ENCODE measurements at places on chromosomes 16 and 17.

DNA sequence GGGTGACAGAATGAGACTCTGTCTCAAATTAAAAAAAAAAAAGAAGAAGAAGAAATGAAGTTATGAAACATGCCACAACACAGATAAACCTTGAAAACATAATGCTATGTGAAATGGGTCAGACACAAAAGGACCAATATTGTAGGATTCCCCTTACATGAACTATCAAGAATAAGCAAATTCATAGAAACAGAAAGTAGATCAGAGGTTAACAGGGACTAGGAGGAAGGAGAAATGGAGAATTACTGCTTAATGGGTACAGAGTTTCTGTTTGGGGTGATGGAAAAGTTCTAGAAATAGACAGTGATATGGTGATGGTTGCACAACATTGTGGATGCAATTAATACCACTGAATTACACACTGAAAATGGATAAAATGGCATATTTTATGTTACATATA lies 16.3 kb downstream of the RANBP10 start:
- DNase-seq = no peak

DNA sequence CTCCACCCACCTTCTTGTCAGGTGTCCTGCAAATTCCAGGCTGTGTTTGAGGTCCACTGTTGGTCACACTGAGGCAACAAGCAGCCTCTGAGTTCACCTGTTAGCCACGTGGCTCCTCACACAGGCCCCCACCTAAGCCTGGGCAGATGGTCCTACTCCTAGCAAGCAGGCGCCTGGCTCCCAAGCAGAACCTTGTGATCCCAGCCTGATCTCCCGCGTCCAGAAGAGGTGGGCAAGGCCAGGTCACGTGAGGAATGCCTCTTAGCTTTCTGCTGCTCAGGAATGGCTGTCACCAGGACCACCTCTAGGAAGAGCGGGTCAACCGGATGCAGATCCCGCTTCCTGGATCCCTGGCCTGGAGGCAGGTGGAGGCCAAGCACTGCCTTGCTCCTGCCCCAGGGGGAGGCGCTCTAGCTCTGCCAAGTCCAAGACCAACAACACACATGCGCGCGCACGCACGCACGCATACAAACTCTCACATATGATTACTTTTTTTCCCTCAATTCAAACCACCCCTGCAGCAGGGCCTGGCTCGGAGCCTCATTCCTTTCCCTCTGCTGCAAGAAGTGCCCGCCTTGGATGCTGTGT lies 9.5 kb downstream of the CYB561 start:
- no peak for DNase-seq

DNA sequence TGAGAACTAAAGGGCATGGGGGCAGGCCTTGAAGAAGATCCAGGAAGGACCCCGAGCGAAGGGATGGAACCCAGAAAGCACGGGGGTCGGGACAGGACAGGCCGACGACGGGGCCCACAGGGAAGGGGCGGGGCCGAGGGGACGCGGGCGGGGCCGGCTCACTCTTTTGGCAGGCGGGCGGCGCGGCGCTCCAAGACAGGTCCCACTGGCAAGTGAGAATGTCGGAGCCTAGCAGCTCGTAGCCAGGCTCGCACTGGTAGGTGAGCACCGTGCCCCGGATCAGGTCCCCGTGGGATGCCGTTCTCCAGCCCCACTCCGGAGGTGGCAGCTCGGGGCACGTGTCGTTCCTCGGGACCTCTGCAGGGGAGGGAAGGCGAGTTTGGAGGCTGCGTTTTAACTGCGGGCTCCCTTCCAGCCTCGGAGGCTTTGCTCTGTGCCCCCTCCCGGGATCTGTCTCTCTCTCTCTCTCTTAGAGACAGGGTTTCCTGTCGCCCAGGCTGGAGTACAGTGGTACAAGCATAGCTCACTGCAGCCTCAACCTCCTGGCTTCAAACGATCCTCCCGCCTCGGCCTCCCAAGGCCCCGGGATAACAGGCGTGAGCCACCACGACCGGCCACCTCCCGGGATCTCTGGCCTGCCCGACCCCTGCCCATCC lies 13.7 kb upstream of the CDIPT start:
- peak; percentile 27 for DNase-seq

DNA sequence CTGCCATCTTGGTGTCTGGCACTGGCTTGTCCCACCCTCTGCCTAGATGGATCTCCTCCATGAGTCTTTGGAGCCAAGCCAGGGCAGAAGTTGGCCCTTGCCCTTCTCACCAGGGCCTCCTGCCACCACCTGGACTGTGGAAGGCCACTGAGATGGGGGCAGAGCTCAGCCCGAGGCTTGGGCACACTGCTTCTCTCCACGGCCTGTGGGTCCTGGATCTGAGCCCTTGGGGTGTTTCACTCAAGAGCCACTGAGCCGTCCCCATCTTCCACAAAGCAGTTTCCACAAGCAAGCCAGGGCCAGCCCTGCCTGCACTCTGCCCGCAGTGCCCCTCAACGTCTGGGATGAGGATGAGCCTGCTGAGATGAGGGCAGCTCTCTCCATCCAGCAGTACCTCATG lies 16.7 kb upstream of the CD300A start:
- DNase-seq = no peak

GRCh38 chr17:49939318-49939717 lies 29.7 kb upstream of the DLX4 start:
- DNase-seq = no peak

- DNase-seq = no peak
These were observed 10.4 kb upstream of the COTL1 start for GRCh38 chr16:84628226-84628731.

- no peak for DNase-seq
These were observed 4.6 kb upstream of the KCNJ12 start for GRCh38 chr17:21371511-21372081.

DNA sequence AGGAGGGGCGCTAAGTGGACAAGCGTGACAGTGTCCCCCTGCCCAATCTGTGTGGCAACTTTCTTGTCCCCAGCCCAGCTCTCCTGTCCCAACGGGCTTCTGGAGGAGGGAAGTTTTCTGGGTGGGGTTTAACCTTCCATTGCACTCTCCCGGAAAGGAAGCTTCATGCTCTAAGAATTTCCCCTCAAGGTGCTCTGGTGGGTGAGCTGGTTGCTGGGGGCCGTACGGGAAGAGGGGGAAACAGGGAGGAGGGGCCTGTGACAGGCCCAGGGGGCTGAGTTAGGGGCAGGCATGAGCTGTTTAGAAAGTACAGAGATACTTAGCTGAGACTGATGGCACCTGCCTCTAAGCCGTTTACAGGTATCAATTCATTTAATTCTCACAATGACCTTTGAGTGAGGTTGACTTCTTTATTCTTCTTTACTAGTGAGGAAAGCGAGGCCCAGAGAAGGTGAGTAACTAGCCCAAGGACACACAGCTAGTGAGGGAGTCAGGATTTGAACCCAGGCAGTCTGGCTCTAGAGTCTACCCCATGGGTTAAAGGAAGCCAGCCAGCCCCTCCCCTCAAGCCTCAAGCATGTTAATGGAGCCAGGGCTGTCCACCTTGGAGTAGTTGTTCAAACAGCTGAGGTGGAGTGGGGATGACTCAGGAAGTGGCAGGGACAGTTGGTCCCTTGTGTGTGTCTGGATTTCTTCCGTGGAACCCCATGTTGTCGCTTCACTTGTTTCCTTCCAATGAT lies 18.9 kb downstream of the ADGRG1 start:
- DNase-seq = no peak

- DNase-seq = no peak
These were observed 47.9 kb downstream of the PGS1 start for GRCh38 chr17:78426293-78426879.

DNA sequence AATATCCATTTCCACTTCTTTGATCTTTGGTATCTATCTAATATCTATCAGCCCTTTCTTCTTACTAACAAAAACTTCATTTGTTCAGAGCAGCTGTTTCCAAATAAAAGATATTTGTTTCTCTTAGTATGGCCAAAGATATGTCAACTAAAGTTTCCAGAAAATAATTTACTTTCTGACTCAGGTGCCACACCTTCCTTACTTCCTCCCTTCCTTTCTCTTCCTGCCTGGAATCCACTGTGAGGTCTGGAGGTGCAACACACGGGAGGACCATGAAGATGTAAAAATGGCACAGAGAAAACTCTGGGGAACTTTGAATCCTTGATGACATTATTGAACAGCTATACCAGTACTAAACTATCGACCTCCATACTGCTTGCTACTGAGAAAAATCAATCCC lies 14.0 kb downstream of the MED13 start:
- no peak for DNase-seq

GRCh38 chr17:3988297-3989040 lies 24.2 kb upstream of the ATP2A3 start:
- no peak for DNase-seq

GRCh38 chr17:59722623-59723022 lies 15.2 kb downstream of the VMP1 start:
- no peak for DNase-seq

GRCh38 chr17:43224146-43224705 lies 4.2 kb downstream of the CCDC200 start:
- no peak for DNase-seq

GRCh38 chr16:71693164-71693563 lies 31.3 kb downstream of the PHLPP2 start:
- DNase-seq = no peak

DNA sequence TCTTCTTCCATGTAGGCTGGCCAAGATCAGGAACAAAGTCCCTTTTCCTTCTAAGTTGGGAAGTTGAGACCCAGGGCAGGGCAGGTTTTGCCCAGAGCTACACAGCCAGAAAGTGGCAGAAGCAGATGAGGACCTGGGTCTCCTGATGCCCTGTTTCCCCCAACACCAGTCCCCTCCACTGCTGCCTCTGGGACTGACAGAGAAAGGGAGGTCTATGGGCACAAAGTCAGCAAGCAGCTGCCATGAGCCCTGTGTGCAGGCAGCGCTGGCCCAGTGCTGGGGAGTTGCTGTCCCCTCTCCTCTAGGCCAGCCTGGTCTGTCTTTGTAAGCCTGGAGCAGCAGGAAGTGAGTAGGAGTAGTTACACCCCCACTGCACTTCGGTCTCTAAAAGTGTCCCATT lies 46.9 kb upstream of the NKD1 start:
- no peak for DNase-seq

GRCh38 chr16:81866820-81867440 lies 87.8 kb downstream of the PLCG2 start:
- DNase-seq = no peak

DNA sequence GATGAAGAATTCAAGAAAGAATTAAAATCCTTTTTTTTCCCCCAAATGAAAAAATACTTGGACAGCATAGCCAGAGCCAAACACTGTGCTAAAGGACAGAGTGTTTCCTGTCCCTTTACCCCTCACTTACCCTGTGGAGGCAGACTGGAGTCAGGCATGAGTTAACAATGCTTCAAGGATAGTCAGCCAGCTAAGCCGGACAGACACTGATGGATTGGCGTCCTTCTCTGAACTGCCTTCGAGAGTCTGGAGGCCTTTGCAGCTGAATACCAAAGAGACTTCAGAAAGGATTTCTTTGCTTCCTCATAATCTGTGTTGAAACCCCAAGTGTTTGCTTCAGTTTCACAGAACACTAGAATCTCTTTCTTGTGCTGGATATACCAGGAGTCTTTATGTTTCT lies 4.6 kb downstream of the METTL9 start:
- DNase-seq = no peak

- peak; percentile 4 for DNase-seq
These were observed 3.7 kb downstream of the ELOB start for GRCh38 chr16:2773188-2773968.

GRCh38 chr17:49249292-49249794 lies 18.8 kb upstream of the PHOSPHO1 start:
- no peak for DNase-seq

- no peak for DNase-seq
These were observed 20.1 kb downstream of the PIEZO1 start for GRCh38 chr16:88764913-88765349.

DNA sequence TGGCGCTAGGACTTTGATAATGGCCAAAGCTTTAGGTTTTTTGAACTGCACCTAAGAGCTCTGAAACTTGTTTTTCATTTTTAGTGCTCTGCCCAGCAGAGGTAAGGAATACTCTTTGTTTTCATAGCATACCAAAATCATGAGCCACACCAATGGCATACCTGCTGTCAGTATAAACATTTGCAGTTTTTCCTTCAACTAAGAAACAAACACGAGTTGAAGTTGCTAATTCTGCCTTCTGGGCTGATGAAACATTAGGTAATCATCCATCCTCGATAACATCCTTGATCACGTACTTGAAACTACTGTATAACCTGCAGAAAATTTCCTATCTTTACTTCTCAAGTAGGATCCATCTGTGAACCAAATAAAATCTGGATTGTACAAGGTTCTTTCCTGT lies 20.6 kb upstream of the B4GALNT2 start:
- no peak for DNase-seq

DNA sequence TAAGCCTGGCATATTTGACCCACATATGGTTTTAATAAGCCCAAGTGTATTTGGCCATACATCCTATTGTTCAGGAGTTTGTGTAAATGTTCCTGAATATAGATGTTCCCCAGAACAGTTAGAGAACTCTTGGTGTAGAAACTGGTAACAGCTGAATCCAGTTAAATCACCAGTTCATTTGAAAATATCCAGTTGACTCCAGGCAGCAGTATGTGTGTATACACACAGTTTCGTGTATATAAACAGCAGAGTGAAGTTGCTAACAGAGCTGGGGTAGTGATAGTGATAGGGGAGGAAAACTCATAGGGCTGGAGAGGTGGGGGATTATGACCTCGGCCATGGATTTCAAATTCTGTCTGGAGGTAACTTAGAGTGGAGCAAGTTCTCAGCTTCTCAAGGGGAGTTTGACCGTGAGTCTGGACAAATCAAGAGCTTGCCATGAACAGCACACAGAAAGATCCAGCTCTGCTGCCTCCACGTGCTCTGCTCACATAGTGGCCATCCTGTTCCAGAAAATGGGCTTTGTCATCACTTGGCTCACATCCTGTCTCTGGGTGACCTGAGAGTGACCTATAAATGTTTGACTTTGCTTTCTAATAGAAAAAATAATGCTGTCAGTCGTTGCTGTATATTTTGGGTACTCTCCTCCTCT lies 30.6 kb upstream of the MMD start:
- no peak for DNase-seq

GRCh38 chr17:15440347-15440746 lies 27.1 kb downstream of the CDRT4 start:
- no peak for DNase-seq

DNA sequence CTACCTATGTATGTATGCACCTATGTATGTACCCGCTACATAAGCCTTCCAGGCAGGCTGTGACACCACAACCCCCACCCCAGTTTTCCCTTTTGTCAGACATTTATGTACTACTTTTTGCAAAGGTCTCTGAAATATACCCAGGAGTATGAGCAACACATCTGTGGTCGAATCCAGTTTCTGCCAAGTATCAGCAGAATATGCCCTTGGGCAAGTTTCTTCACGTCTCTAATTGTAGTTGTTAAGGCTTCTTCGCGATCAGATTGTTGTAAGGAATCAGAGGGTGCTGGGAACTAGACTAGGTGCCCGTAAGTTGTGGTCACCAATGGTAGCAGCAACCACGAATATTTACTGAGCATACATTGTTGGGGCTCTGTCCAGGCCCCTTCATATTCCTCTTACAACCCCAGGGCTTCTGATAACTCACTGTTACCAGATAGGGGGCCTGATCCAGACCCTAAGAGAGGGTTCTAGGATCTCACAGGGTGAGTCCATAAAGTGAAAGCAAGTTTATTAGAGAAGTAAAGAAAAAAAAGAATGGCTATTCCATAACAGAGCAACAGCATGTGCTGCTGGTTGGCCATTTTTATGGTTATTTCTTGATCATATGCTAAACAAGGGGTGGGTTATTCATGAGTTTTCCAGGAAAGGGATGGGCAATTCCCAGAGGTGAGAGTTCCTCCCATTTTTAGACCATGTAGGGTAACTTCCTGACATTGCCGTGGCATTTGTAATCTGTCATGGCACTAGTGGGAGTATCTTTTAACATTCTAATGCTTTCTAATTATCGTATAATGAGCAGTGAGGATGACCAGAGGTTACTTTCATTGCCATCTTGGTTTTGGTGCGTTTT lies 16.6 kb downstream of the NUDT7 start:
- no peak for DNase-seq

GRCh38 chr17:58051468-58051867 lies 31.8 kb upstream of the DYNLL2 start:
- no peak for DNase-seq

All from activated naive CD4-positive, alpha-beta T cell treated with anti-CD3 and anti-CD28 coated beads for 36 hours (primary cell).